ENCODE measurements at places on chromosomes 2 and 18.

DNA sequence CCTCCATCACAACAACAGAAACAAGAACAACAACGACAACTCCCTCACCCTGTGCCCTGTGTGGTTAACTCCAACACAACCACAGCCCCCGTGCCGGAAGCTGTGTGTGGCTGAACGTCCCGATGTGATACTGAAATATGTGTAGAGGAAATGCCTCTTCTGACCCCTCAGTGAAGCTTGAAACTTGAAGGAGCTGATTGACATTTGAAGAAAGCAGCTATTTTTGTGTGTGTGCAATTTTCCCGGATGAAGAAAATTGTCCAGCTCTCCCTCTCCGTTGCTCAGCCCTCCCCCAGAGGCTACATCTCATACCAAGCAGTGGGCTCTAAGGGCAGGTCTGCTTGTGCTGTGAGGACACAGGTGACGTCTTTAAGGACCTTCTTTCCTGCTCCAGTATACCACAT lies 173.8 kb downstream of the ICOS start:
- DNase-seq: no peak

DNA sequence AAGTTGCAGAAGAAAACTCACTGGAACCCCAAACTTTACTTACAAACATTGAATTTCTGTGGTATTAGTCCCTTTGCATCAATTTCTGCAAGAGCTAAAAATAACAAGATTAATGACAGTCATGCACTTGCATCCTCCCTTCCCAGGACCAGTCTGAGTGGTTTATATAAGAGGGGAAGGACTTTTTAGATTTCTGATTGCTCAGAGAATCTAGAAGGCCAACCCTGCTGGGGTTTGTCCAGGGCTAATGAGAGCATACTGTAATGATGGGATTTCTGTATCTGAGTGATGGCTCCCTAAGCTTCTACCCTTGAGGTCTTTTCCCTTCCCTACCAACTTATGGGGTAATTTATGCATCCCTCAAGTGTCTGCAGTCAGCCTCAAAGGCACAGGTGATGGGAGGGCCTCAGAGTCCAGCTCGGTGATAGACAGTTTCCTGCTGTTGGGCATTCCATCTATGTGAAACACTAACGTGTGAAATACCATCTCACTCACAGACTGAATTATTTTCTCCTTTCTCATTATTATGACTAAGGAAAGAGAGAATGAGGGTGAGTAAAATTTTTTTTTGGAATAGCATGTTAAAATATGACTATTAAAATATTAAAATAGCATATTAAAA lies 556.3 kb downstream of the RIT2 start:
- DNase-seq: no peak

- DNase-seq: peak; percentile 33
Observed at GRCh38 chr2:233476063-233476410, 90.5 kb downstream of the USP40 start.

- DNase-seq: no peak
Observed at GRCh38 chr2:168254158-168254935, 7.0 kb upstream of the STK39 start.

DNA sequence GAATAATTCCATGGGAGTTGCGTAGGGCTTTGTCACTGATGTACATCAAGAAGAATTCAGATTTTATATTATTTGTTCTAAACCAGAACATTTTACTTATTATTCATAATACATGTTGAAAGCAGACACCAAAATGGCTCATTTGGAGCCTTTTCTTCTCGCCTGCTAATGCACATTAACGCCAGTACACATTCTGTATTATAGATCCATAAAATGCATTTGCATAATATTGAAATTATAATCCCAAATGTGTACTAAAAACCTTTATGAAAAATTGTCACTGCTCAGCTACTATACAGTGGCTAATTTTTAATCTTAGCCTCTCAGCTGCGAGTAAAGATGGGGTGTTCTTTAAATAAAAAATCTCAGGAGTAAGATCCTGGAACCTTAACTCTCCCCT lies 452.2 kb upstream of the HNRNPA3 start:
- DNase-seq: no peak

DNA sequence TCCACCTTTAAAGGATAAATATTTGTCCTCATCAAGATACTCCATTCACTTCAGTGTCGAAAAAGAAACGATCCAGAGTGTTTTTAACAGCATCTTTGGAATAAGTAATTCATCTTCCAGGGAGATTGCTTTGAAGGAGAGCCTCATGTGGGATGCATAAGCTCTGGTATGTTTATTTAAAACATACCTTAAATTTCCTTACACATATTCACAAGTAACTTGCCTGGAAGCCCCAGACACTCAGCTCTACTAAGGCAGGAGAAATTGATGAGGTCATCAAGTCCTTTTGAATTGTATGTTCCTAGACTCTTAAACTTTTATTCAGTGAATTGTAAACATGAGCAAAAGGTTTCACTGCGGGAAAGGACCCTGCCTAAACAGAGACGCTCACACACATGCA lies 103.0 kb downstream of the CDK15 start:
- no peak for DNase-seq

DNA sequence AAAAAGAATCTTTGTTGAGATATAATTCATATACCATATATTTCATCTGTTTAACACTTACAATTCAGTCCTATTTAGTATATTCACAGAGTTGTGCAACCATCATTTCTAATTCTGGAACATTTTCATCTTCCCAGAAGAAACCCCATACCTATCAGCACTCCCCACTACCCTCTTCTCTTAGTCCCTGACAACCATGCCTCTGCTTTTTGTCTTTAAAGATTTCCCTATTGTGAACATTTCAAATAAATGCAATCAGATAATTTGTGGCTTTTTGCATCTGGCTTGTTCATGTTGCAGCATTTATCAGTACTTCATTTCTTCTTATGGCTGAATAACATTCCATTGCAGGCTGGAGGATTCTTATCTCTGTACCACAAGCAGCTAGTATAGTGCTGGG lies 305.9 kb upstream of the MEX3C start:
- DNase-seq: no peak

- no peak for DNase-seq
Observed at GRCh38 chr18:67865400-67865799, 348.9 kb upstream of the DSEL start.

DNA sequence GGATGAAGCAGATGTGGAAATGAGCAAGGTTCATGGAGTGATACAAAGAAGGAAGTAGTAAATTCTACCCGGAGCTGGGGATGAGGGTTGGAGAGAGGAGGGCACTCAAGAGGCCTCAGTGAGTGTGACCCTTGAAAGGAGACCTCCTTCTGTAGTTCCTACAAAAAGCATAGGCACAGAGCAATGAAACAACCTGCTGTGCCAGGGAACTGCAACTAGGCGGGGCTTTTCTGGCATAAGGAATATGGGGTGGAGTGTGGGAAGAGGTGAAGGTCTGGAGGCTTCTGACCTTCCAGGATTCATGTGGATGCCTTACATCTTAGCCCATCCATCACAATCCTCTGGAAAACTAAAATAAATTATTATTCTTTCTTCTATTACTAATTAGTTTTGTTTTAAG lies 25.5 kb upstream of the PGAP1 start:
- no peak for DNase-seq

GRCh38 chr18:13369353-13369752 lies 150.8 kb downstream of the LDLRAD4 start:
- peak; percentile 22 for DNase-seq

DNA sequence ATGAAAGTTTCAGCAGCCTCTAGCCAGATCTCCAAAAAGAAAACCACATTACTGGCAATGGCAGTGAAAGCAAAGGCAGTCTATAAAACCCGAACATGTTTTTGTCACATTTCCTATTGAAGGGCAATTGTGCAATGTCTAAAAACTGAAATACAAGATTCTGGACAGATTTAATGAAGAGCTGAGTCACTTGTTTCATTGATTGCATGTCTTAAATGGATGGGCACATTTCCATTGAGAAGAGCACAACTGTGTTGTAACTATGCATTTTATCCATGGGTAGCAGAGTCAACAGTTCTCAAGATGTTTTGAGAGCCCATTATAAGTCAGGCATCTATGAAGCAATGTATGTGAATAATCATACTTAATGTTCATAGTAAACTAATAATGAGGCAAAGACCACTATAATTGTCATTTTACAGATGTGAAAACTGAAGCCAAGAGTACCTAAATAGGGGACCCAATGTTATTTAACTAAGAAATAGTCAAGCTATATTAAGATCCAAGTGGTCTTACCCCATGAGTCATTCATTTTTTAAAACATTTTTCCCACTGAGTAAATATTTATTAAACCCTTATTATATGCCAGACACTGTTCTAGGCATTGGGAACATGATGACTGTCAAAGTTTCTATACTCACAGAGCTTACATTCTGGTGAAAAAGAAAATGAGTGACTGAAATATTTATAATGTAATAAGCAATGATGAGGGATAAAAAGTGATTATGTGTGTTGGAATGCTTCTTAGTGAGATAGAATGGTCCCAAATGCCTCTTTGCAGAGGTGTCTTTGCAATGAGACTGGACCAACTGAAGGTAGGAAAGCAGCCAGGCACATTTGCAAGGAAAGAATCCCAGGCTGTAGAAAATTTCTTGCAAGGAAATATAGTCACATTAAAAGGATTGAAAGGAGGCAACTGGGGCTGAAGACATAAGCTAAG lies 818.9 kb upstream of the ACVR2A start:
- no peak for DNase-seq

GRCh38 chr2:237097326-237097910 lies 11.7 kb downstream of the COPS8 start:
- no peak for DNase-seq

DNA sequence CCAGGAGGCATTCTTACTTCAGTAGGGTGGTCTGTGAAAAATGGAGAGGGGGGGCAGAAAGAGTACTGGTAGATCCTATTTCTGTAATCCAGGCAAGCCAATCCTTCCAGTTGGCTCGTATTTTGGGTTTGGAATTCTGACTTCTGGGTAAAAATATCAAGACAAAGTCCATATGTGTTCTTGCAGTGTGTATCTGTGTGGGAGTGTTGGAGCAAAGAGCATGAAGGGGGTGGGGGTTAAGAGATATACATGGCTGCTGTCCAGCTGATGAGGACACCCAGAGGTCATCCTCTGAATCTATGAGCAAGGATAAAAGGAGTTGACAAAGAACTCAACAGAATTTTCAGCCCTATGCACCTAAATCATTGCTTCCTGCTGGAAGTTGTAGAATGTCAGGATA lies 375.8 kb upstream of the PIK3C3 start:
- peak; percentile 78 for DNase-seq

- no peak for DNase-seq
Observed at GRCh38 chr2:30332791-30333453, 101.6 kb downstream of the LBH start.

- peak; percentile 66 for DNase-seq
Observed at GRCh38 chr2:238287737-238288649, at the start of gene PER2. TSS of gene PER2 (minus strand) at chr2:238288610. CDS start at chr2:238277936, 10,674 bp downstream.

GRCh38 chr18:3479978-3480509 lies 30.1 kb downstream of the TGIF1 start:
- DNase-seq: no peak

DNA sequence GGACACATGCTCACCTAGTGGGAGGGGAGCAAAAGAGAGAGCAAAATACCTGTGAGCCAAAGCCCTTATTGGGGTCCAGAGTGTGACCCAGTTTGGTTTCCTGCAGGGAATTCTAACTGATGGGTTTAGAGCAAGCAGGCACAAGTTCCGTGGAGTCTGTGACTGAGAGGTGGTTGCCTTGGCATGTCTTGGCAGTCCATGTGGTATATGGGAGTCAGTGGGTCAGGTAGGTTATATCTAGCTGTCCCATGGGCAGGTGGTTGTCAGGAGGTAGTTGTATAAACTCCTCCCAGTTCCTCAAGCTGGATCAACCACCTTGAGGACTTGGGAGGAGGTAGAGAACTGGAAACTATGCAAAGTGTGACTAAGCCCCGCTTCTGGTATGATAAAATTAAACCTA lies 452.8 kb upstream of the VWC2L start:
- DNase-seq: no peak

DNA sequence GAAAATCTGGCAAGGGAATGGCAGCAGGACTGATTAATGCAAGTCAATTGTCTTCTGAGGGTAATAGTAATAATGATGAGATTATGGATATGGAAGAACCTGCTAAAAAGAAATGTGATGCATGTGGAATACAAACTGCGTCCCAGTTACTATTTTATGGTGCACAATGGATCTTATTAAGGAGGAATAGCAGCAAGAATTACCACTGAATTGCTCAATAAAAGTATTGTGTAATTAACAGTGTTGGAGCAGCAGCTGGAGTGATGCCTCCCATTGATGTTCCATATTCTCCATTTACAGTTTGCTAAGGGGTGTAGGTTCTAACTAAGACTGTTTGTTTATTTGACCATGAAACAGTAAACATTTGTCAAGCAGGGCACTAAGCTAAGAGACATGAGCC lies 167.9 kb downstream of the HRH4 start:
- no peak for DNase-seq

- DNase-seq: no peak
Observed at GRCh38 chr2:38190542-38191218, 114.7 kb upstream of the CYP1B1 start.

- DNase-seq: no peak
Observed at GRCh38 chr2:11155381-11156035, at the start of gene SLC66A3. TSS of gene SLC66A3 (plus strand) at chr2:11155467. CDS start at chr2:11155547, 80 bp downstream.

DNA sequence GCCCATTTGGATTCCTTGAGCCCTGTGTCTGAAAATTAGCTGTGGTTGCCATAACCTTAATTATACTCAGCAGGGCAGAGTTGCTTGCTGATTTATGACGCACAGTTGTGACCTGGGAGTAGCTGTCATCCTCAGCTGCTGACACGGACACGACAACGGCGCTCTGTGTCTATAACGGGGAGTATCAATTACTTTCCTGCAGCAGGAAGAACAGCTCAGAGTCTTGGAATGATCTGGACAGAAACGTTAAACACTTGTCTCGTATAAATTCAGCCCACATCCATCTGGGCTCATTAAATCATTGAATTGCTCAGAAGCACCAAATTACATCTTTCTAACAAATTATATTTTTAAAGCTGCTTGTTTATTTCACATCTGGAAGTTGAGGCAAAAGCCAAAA lies 116.3 kb downstream of the SEPTIN10 start:
- no peak for DNase-seq

DNA sequence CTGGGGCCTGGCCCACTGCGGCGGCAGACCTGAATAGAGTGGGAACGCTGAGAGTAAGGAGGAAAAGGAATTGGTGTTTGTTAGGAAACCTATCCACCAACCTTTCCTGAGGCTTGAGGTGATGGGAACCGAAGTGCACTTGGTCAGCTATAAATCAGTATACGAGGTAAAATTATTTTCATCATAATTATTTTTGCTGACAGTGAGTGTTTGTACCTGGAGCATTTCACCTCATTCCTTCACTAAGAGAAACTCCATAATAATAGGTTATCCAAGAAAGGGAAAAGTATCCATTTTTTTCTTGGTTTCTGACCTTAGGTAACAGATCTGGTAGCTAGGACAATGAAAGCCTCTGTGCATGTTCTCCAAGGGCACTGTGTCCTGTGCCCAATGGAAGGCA lies 138.6 kb upstream of the RGPD4 start:
- no peak for DNase-seq

DNA sequence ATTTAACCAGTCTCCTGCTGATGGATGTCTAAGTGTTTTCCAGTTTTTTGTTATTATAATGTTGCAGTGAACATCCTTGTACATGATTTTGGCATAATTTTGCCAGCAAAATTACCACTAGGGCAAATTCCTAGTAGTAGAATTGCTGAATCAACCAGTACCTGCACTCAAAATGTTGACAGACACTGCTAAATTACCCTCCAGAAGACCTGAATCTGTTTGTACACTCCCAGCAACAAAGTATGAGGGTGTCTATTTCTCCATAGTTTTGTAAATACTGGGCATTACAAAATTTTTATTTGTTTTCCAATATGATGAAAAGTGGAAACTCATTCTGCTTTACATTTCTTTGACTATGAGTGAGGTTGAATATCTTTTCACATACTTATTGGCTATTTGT lies 11.2 kb upstream of the MAT2A start:
- no peak for DNase-seq
